ENCODE measurements at places on chromosomes 3 and 15. TPM values are rescaled to one million over a fixed set of nuclear protein-coding genes. Genes with fewer than 3 reads are reported as not detected.

The GATM gene
- 1.9 TPM for total RNA-seq

The OIP5 gene
- total RNA-seq: 15.4 TPM

The IMPG2 gene
- 0.18 TPM for total RNA-seq

DNA sequence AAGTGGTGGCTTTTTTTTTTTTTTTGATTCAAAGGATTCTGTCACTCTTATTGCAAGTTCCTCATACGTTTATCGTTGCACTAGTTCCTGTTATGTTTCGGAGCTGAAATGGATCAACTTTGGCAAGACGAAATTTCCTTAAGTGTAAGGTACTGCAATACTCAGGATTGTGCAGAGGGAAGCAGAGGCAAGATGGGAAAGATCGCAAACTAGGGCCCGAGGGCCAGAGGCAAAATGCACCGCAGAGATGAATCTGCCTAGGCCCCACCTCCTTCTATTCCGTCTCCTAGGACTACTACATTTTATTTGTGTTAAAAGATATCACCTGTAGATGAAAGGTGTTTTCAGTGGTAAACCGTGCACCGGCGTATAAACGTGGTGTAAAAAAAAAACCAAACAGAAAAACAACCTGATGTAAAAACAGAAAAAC is 331 bp downstream of the RNU6-1 start:
- no peak for DNase-seq

GRCh38 chr15:62135532-62136134 is 29.5 kb downstream of the C2CD4B start:
- DNase-seq: no peak

DNA sequence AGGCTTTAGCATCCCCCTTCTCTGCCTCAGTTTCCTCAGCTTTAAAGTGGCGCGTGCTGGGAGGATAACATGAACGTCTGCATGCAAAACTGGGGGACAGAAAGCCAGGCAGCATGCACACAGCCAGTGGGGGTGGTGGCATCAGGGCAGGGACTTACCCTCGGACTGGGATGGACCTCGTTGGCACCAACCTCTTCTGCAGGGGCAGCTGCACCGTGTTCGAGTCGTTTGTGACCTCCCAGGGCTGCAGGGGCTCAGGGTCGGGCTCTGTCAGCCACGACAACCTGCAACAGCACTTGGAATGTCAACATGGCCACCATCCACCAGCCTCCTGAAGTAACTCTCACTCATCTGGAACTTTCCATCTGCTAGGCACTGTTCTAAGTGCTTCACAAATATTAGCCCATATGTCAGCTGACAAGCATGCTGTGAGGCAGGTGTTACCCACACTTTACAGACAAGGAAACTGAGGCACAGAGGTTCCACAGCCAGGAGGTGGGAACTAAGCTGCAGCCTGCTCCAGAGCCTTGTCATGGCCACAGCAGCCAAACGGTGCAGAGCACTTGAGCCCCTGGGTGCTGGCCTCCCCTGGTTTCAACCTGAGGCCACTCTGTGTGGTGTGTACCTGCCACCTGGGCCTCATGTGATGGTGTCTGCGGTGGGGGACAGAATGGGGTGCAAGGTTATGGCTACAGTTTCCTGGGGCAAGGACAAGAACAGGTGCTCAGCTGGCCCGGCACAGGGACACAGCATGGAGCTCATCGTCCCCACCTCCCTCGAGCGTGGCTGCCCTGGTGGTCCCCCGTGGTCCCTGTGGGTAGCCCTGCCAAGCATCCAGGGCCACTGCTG is 6.7 kb downstream of the C3orf22 start:
- no peak for DNase-seq

DNA sequence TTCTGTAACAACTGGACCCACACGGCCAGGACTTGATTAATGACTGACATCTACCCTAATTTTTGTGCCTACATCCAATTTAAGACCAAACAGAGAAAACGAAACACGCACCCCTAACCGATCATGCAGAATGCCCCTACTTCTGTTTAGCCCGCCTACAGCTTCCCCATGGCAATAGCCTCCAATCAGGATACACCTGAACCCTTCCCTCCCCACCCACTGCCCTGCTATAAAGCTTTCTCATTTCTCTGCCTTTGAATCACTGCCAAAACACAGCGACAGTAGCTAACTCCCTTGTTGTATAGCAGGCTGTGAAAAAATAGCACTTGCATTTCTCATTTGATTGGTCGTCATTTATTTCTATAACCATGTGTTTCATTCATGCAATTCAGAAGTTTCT is 45.2 kb upstream of the DPPA4 start:
- DNase-seq: no peak

DNA sequence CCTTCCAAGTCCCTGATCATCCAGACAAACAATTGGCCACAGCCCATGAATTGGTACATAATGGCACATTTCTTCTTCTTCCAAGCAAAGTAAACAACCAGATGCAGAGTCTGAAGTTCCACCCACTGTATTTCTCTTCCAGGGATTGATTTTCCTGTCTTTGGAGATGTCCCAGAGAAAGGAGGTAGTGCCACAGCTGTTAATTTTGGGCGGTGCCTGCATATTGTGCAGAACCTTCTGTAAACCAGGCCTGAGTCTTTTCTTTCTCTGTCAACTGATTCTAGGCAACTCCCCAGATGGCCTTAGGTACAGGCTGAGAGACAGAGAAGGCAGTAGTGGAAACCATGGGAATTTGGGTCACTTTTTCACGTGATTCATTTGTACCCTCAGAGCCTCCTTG is 73.5 kb upstream of the TNIK start:
- DNase-seq: no peak

- peak; percentile 12 for DNase-seq
Measured at GRCh38 chr3:42707620-42708355, 5.2 kb upstream of the HHATL start.

DNA sequence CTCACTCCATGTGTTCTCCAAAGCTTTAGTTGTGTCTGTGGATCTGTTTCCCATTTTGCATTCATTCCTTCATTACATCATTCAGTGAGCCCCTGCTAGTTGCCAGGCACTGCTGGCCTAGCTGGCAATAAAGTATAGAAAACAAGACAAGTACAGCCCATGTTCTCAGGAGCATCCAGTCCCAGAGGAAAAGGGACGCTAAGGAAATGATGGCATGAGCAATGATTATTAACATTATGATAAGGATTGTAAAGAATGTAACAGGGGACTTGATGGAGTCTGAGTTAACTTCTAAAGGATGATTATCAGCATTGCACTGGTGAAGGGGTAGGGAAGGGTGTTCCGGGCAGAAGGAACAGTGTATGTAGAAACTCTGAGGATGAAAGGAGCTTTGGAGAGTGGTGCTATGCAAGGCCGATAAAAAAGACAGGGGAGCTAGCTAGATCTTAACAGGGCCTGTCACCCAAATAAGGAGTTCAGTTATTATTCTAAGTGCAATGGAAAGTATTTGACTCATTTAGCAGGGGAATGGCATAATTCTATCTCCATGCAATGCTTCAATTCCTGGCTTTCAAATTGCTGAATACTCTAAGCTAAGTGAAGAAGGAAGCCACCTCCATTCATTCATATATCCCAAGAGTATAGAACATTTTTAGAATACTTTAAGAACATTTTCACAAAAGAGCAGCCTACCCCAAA is 258.2 kb upstream of the STT3B start:
- no peak for DNase-seq

DNA sequence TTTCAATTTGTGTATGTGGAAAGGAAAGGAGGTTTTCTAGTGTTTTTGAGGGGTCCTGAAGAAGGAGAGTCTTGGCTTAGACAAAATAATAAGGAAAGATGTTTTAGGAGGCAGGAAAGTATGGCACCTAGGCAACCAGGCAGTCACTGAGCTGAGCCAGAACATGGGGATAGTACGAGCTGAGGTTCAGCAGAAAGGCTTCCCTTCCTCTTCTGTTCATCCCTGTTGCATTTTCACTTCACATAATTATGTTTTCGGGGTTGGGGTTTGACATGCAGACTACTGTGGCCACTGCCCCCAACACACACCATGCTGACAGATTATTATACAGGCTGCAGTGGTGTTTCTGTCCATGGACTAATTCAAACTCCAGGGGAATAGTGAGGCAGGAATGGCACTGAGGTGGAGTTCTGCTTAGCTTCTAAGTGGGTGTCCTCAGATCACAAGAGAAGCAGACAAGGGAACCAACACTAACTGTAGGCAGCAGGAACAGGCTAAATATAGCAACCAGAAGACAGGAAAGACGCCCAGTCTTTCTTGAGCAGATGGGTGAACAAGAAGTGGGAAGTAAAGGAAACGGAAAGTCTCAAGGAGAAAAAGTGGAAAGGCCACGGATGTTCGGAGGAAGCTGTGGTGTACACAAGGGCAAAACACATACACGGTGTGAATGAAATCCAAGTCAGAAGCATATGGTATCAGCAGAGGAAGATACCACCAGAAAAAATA is 305.8 kb downstream of the PLCL2 start:
- no peak for DNase-seq

DNA sequence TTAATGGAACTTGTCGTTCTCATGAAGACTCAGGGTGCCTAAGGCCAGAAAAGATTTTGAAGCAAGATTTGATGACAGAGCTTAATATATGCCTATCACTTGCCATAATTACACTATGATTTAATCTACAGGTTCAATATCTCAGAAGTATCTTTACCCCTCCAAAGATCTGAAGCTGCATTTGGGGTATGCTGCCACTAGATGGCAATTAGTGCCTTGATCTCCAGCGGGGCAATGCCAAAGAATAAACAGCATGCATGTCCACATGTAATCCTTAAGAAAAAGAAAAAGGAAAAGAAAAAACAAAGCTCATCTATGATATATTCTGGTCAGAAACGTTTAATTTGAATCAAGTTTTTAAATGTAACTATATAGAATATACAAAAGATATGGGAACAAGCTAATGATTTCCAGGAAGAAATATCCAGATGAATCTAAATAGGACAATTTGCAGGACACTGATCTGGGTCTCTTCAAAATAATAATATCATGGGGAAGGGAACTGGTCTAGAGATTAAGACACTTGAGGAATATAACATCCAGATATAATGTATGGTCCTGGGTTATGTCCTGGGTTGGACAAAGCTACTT is 55.0 kb upstream of the SOX14 start:
- no peak for DNase-seq

- DNase-seq: no peak
Measured at GRCh38 chr15:52016316-52016715, 2.7 kb upstream of the MAPK6 start.

DNA sequence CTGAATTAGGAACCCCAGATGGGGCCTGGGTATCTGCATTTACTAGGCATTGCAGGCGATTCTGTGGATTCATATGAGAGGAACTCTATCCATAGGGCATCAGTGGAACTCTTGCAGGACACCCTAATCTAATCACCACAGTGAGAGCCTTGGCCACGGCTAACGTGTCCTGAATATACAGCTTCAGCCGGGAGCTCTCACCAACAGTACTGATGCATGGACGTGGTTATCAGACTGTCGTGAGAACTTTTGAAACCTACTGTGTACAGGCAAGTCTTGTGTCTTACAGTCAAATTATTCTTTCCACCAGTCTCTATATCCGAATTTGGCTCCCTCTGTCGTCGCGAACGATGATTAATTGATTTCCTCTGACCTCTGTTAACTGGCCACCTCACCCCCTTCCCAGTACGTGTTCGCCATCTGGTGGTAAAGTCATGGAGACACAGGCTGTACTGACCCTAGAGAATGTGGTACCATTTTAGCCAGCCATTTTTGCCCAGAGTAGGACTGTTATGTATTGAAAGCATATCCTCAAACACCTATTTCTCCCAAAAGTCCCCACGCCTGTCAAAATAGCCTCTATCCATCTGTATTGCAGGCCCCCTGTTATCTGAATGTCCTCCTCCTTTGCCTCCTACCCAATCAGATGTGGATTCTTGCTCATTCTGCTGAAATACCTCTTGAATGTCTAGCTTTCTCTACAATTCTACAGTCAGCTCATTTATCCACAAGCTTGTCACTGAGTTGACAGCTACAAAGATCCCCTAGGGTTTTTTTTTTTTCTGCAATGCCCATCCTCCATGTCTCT is 39.7 kb downstream of the GLDN start:
- DNase-seq: peak; percentile 34

DNA sequence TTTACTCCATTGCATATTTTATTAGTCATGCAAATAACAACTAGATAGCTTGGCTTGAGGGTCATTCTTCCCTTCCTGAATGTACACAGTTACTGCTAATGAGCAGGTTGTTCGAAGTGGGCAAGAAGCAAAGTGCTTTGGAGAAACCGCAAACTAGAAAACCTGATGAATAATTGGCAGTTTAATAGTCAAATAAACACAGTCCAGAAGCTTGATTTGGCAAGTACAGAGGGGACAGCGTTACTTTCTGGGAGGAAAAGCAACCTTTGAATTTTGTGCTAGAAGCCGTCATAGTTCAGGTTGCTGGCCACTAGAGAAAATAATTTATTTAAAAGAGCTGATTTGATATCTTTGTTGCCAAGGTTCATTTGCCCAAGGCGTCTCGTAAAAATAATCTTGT is 94.9 kb downstream of the MFSD1 start:
- no peak for DNase-seq

DNA sequence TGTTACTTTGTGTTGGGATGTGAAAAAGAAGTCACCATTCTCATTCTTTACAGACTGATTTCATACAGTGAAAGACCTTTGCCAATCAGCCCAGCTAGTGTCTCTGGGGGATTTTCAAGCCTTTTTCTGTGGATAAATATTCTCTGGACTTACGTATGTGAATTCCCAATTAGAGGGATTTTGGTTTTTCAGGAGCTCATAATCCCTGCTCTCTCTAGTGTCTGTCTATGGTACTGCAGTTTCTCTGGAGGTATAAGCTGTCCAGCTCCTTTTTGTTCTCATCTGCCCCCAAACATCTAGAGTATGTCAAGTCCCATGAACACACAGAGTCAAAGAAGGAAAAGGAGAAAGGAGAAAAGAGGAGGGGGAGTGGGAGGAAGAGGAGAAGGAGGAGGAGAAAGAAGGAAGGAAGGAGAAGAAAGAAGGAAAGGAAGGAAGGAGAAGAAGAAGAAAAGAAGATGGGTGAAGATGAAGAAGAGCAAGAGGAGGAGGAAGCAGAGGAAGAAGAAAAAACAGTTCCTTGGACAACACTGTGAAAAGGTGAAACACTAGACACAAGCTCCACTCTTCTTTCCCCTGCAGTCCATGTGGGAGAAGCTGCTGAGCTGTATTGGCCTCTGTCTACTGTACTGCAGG is 218.6 kb downstream of the GREM1 start:
- no peak for DNase-seq

DNA sequence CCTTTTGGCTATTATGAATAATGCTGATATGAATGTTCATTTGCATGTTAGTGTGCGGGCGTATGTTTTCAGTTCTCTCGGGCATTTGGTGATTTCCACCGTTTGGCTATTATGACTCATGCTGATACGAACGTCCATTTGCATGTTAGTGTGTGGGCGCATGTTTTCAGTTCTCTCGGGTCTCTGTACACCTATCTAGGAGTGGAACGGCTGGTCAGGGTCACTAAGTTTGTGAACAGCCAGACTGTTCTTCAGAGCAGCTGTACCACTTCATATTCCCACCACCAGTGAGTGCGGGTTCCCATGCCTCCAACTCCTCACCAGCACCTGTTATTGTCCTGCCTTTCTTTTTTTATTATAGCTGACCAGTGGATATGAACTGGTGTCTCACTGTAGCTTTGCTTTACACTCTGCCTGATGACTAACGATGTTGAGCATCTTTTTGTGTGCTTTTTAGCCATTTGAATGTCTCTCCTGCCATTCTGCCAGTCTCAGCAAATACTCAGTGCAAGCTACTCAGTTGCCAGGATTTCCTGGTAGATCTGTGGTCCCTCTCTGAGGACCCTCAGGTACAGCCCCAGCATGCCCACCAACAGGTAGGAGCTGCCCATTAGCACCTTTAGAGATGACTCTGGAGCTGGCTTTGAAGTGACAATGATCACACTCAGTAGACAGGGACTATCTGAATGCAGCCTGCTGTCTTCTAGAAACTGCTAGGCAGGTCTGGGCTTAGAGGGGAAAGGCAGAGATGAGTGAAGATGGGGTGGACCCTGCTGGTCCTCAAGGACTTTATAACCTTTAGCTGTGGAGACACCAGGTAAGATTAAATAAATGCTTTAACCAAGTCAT is 141.1 kb downstream of the XXYLT1 start:
- peak; percentile 39 for DNase-seq

Data from activated CD4-positive, alpha-beta memory T cell treated with anti-CD3 and anti-CD28 coated beads, Interleukin-2, amount 10 ng/mL, durations not matched to agents 7 days and 5 days (primary cell).